ENCODE measurements at places on chromosomes 3 and 15.

DNA sequence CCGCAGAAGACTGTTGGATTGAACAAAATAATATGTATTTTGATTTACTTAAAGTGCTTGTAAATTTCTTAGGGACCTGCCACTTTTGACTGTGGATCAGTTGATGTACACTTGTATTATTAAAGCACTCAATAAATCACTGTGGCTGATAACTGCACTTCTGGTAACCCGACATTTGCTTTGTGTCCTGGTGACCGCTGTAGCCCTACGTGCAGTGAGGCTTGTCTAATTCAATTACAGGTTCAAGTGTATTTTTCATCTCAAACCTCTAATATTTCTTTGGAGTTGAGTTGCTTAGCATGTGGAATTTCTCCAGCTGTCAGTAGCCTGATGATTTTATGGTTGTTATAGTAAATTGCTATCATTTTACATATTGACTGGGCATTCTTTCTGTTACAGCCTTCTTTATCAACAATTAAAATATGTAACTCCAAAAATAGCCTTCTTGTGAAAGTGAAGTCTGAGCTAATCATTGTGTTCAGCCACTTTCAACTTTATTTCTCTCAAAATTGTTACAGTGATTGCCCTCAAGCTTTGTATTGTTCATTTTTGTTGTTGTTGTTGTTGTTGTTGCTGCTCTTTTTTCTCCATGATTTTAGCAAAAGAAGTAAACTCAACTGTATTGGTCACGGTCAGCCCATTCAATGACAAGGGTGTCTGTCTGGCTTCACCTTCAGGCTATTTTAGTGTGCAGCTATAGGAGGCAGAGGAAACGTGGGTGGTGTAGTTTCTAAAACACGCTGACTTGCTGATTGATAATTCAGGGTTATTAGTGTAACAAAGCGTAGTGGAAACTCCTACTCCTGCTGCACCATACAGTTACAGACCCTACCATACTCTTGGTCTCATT lies 215.1 kb upstream of the UBE2E1 start:
- DNase-seq, result no peak

DNA sequence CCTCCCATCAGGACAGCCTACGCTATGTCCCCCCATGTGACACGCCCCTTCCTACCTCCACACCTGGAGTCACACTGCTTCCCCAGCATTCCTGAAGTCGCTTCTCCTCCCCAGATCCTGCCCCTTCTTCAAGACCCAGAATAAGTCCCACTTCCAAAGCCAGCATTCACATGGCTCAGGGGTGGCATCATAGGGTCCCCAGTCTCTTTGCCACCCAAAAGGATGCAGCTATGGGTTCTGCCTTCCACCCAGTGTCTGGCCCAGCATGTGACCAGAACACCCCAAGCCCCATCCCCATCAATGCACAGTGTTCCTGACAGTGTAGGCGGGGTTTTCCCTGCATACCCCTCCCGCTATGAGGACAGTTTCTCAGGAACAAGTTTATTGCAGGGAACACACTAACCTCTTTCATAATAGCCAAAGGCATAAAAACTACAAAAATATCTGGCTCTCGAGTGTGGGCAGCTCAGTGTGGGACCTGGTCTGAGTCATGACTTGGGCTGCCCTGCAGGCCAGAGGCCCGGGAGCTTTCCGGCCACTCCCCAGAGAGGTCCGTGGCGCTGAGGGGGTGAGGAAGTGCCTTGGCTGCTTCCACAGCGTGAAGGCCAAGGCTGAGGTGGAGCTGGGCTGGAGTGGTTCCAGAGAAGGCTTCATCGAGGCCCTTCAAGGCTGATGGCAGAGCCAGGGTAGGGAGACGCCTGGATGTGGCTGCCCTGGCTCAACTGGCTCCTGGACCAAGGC lies 5.8 kb downstream of the ISLR start:
- no peak for DNase-seq

- DNase-seq, result no peak
Observed at GRCh38 chr3:69926385-69926784, 73.1 kb upstream of the SAMMSON start.

- no peak for DNase-seq
Observed at GRCh38 chr3:116135457-116136085, 309.7 kb downstream of the LSAMP start.

GRCh38 chr3:170746175-170746942 lies 123.6 kb downstream of the RPL22L1 start:
- no peak for DNase-seq

DNA sequence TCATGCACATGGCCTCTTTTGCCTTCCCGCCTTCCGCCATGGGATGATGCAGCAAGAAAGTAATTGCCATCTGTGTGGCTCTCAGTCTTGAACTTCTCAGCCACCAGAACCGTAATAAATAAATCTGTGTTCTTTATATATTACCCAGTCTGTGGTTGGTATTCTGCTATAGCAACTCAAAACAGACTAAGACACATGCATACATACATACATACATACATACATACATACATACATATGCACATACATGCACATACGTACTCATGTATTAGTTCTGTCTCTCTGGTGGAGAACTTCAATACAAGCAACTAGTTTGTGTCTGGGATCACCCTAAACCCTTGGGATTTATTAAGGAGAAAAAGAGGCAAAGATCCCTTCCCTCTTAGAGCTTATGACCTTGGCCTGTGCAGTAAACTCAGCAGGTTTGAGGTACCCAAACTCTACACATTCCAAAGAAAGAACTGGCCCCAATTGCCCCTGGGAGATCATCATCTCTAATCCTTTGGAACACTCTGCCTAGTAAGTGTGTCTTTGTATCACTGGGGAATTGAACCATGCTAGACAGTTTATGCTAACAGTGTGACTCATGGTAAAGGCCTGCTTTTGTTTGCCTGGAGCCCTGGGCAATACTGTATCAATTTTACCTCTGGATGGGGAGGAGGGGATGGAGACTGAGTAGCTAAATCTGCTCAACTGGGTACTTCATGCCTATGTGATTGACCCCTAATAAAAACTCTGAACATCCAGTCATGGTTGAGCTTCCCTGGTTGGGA lies 115.6 kb upstream of the LMCD1 start:
- DNase-seq, result no peak

- no peak for DNase-seq
Observed at GRCh38 chr3:86152620-86153019, 838.3 kb downstream of the VGLL3 start.

GRCh38 chr15:33742800-33743199 lies 225.5 kb upstream of the CHRM5 start:
- DNase-seq, result no peak

DNA sequence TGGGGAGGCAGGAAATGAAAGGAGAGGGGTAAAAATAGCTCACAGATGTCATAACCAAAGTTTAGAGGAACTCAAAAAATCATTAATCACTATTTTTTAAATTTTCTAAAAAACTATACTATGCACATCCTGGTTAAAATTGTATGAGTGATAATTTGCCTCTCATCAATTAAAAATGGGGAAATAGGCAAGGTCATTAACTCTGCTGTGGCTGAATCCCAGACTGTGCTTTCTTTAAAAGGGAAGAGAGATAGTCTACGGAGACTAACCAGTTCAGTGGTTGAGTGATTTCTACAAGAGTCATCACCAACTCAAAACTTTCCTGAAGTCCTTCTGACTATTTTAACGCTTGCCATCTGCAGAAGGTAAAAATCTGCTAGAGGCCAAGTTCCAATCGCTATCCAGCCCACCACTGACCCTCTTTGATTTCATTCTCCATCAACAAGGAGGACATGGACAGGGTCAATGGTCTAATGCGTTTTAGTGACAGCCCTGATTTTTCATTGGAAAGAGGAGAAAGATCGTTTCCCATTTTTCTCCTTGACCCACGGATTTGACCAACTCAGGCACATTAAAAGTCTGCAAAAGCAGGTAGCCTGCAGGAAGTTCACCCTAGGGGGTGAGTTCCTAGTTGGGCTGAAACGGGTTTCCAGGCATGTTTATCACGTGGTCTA lies 850 bp downstream of the SUCLG2 start:
- DNase-seq, result no peak

DNA sequence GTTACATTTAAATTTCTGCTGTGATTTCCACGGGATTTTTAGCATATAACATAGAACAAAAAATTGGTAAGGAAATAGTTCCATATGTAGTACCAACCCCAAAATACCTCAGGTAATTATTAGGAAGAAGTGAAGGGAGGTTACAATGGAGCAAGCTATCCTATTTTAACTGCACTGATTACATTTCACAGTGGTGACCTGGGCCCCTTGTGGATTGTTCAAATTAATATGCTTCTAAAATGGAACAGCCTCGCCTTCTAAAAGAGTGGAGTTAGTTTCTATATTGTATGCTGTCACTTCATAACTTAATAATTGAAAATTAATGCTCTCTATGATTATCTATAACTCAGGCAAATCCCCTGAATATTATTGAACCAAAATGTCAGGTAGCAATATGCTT lies 651.7 kb upstream of the GBE1 start:
- DNase-seq, result no peak

DNA sequence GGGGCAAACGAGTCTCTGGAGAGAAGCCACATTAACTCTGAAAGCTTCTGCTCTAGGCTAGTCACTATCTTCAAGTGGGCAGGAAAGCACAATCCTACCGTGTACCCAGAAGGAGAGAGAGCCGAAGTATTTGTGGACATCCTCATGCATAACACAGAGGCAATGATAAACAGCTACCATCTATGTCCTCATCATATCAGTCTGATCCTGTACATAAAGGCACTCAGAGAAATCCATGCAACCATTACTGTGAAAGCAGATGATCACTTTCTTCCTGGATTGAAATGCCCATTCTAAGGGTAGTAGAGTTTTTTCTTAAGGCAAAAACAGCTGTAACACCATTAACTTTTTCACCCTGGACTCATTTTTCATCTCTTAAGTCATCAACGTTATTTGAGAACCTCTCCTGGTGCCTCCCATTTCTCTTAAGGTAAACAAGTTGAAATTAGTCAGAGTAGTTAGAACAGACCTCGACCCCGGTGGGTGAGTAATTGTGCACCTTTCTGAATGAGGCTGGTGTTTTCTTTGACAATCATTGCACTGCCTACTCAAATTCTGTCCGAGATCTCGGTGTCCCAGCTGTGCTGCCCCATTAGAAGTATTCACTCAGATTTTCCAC lies 327.4 kb downstream of the SHQ1 start:
- DNase-seq, result no peak

DNA sequence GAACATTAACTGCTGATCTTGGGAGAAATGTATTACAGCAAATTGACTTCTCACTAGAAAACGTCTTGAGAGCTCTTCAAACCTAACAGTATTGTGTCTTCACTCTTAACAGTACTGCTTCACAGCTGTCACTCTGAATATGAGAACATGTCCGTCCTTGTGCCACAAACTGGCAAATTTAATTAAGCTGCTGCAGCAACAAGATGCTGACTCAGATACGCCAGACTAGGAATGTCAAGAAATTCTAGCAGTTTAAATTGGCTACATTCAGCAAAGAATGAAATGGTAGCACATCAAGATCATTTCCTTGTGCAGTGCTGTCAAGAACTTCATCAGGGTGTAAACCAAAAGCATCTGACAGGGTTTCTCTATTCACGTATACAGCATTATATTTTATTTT lies 7.6 kb downstream of the ICE2 start:
- DNase-seq, result no peak

GRCh38 chr3:196700801-196701200 lies 11.2 kb downstream of the CEP19 start:
- DNase-seq, result no peak

DNA sequence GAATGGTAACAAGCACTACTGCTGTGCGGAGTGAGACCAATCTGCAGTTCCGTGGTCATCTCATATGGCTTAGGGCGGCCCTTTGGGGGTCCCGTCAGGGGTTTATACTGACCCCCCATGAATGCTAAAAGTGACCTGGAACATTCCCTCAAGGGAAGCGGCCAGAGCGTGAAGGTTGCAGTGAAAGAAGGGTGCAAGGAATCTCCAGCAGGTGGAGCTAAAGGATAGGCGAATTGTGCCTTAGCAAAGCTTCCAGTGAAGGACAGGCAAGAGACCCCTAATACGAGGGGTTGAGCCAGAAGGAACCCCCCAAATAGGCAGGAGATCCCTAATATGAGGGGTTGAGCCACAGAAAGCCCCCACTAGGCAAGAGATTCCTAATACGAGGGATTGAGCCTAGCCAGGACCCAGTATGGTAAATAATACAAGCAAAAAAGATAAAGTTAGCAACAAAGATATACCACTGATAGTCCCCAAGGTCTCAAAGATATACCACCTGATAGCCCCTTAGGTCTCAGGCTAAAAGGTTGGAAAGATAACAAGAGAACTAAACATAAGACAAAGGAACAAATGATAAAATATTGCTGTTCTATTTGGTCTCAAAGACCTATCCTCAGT lies 32.8 kb downstream of the ZNF589 start:
- no peak for DNase-seq
